Stimulated activated CD8-positive, alpha-beta memory T cell treated with anti-CD3 and anti-CD28 coated beads, Interleukin-2, amount 100 ng/mL, for 1 hour (primary cell): ENCODE measurements at places on chromosomes 3 and 15.

DNA sequence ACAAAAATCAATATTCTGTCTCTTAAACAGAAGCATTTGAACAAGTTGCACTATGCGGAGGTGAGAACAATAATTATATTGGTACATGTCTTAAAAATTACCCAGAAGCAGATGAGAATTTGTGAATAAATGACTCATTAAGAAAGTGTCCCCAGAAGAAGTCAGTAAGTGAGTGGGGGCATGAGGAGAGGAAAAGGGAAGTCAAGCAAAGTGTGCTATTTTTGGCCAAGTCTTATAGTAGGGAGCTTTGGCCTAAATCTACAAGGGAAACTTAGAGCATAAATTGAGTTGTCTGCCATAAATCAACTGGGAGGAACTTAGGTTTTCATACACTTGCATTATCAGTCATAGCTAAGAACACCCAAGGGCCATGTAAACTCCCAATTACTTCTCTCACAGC lies 86.9 kb upstream of the SATB1 start:
- no peak for DNase-seq

DNA sequence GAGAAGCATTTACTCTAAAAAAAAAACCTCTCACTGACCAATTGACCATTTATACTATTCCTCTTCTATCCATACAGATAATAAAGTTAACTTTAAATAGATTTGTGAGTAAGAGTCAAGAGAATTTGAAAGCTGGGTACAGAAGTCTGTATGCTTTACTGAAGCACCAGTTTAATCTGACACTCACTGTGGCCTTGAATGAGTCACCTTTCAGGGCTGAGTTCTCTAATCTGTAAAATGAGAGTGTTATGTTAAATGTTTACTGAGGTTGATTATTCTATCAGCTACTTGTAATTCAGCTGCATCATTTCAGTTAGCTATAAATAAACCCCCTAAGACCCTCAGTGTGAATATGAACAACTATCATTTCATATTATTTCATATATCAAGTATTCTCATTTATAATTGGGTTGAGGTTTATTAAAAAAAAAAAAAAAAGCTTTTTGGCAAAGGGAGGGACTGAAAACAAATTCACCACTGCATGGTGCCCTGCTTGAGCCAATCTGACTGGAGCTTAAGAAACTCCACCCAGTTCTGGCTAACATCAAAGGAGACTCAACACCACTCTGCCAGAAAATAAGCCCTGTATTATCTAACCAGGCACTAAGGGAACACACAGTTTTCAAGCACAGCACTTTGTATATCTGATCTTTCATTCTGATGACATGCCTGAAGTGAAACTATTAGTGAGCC lies 2.8 kb downstream of the MAP4 start:
- no peak for DNase-seq

- no peak for DNase-seq
Measured at GRCh38 chr3:146345900-146346299, 95.0 kb upstream of the PLSCR4 start.

DNA sequence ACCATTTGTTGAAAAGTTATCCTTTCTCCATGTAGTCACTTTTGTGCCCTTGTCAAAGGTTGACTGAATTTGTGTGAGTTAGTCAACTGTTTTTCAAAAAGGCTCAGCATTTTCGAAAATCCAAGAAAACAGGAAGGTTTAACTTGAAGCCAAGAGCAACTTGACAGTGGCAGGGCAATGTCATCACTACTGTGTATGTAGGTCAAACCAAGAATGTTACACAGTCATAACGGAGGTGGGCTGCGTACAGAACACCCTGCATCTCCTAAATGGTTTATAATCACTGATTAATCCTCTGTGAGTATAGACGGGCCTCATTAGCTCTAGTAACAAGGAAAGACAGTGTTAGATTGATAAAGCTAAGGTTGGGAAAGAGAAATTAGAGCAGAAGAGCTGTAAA lies 1064.9 kb downstream of the FHIT start:
- DNase-seq, result no peak

DNA sequence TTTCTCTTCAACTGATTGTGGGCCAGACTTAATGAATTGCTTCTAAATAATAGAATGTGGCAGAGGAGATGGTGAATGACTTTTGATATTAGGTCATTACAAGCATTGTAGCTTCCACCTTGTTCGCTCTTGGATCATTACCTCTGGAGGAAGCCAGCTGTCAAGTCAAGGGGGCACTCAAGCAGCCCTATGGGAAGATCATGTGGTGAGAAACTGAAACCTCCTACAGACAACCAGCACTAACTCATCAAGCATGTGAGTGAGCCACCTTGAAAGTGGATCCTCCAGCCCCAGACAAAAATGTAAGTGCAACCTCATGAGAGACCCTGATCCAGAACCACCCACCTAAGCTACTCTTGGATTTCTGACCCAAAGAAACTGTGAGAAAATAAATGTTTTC lies 109.8 kb upstream of the TBC1D5 start:
- DNase-seq, result no peak

GRCh38 chr15:36362509-36362915 lies 216.9 kb upstream of the CDIN1 start:
- no peak for DNase-seq

GRCh38 chr15:67006083-67007065 lies 59.0 kb upstream of the SMAD3 start:
- no peak for DNase-seq

- DNase-seq, result no peak
Measured at GRCh38 chr3:113551820-113552219, 19.5 kb downstream of the SIDT1 start.

DNA sequence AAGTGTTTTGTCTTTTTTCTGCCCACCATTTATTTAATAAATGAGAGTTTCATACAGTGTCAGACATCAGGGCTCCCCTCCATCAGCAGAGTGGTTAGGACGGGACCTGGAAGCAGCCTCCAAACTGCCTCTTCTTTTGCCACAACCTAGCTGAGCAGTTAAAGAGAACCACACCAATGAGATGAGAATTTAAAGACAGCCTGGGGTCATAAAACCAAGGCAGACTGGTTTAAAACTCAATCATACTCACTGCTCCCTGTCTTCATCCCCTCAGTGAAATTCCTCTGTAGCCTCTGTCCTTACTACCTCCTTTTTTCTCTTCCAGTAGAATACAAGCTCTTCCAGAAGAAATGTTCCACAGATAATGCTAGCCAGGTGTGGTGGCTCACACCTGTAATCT lies 78.7 kb downstream of the WWTR1 start:
- no peak for DNase-seq

DNA sequence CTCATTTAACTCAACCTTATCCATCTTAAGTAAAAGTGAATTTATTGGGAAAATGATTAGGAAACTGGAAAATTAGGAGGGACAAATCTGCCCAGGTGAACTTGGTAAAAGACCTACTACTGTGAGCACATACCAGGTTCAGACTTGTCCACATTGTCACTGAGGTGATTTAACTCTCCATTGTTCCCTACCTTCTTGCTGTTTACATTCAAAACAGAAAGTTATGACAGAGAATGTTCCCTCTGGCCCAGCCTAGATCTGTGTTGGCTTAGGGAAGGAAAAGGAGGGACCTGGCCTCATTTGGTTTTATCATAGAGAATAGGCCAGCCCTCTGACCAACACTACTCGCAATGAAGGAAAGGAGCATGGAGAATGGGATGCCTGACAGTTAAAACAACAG lies 117.6 kb downstream of the SATB1 start:
- no peak for DNase-seq

- DNase-seq, result no peak
Measured at GRCh38 chr15:58622877-58623276, 126.6 kb downstream of the ADAM10 start.

GRCh38 chr15:52651868-52652267 lies 27.3 kb downstream of the ATOSA start:
- DNase-seq, result no peak

- no peak for DNase-seq
Measured at GRCh38 chr3:94184781-94185180, 121.9 kb downstream of the NSUN3 start.

DNA sequence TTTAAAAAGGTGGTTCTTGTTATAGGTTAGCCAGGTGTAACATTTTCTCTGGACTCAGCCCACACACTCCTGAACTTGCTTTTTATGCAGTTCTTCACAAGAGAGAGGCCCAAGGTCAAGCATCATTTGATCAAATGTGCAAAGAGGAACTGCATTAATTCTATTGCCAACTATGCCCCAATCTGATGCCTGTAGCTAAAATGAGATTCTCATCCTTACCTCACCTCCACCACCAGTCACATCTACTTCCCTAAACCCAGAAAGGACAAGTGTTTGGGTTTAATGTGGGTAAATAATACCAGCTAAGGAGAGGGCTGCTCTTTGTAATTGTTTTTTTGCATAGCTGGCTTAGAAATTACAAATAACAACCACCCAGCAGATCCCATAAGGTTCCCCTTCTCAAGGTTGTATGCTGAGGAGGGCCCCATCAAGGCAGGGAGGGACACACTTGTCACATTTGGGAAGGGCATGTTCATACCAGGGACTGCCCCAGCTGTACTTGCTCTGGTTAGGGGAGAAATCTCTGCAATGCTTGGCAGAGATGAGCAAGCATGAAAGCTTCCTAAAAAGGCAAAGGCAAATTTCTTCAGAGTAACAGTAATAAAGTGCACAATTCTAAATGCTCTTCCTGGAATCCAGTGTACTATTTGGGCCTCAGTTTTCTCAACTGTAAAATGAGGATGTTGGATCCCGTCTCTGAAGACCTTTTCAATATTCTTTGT lies 76.2 kb downstream of the TGFBR2 start:
- DNase-seq, result no peak

GRCh38 chr15:49225572-49226281 lies 55.7 kb downstream of the GALK2 start:
- no peak for DNase-seq

GRCh38 chr3:120471643-120472042 lies 20.9 kb upstream of the FSTL1 start:
- no peak for DNase-seq

DNA sequence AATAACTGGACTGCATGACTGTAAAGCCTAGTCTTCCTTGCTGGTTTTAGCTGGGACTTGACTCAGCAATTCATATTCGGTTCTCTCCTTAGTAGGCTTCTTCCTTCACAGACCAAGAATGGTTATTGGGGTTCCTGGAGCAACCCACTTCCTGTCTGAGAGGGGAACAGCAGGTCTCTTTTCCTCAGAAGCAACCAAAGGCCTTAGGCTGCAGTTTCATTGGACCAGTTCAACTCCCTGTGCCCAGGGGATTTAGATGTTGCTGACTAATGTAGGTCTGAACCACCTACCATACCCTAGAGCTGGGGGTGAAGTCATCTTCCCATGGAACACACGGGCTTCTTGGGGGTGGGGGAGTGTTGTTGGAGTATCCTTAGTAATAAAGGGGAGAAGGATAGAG lies 84.0 kb upstream of the SKOR1 start:
- no peak for DNase-seq

DNA sequence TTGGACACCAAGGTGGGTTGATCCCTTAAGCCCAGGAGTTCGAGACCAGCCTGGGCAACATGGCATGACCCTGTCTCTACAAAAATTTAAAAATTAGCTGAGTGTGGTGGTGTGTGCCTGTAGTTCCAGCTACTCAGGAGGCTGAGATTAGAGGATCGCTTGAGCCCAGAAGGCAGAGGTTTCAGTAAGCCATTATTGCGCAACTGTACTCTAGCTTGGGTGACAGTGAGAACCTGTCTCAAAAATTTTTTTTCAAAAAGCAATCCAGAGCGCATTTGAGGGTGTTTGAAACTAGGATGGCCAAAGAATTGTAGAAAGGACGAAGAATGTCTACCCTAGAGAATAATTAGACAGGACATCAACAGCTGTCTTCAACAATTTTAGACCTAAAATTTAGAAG lies 103.4 kb downstream of the STAC start:
- no peak for DNase-seq

GRCh38 chr3:81965696-81966095 lies 204.3 kb upstream of the GBE1 start:
- DNase-seq, result no peak

DNA sequence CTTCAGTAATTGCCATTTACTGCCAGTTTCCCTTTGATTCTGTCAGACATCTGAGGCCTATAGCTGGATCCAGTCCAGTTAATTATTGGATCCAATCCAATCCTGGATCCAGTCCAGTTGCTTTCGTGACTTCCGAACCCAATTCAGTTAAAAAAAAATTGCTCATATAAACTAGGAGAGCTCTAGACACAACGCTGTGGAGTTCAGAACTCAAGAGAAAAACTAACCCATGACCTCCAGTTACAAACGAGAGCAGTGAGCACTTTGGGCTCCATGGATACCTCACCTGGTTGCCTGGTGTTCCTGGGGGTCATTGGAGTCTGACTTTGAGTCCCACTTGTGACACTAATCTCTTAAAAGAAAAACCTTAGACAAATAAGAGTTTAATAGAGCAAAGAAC lies 269.8 kb downstream of the THSD4 start:
- DNase-seq, result no peak

- DNase-seq, result no peak
Measured at GRCh38 chr3:150335631-150336030, 72.5 kb upstream of the TSC22D2 start.

DNA sequence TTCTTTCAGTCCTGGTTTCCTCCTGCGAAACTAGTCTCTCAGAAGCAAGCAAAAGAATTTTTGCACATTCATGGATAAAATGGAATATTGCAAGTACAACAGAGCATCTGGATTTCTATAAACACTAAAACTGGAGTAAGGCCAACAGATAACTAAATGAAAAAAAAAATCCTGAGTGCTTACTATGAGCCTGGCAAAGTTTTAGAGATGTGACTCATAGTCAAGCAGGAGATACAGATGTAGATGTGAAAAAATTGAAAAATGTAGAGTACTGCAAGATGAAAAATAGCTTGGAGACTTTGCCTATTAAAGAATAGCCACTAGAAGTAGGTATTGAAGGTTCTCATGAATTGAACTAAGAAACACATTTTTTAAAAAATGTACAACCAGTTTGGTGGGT lies 397.4 kb downstream of the OTOL1 start:
- DNase-seq, result no peak

DNA sequence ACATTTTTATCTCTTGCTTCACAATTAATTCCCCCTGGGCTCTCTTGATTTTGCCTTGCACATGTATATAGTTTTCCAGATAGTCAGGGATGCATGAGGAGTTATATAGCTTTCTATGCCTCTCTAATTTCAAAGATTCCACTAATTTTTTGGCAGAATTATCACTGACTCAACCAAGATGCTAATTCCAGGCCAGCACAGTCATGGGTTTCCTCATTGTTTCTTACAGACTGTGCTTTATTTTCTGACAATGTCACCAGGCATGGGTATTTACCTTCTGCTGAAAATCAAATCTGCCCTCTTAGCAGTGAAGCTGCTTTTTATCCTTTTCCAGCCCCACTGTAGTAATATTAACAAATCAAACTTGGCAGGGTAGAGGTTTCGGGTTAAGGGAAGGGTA lies 1520.6 kb upstream of the CADM2 start:
- DNase-seq, result no peak

DNA sequence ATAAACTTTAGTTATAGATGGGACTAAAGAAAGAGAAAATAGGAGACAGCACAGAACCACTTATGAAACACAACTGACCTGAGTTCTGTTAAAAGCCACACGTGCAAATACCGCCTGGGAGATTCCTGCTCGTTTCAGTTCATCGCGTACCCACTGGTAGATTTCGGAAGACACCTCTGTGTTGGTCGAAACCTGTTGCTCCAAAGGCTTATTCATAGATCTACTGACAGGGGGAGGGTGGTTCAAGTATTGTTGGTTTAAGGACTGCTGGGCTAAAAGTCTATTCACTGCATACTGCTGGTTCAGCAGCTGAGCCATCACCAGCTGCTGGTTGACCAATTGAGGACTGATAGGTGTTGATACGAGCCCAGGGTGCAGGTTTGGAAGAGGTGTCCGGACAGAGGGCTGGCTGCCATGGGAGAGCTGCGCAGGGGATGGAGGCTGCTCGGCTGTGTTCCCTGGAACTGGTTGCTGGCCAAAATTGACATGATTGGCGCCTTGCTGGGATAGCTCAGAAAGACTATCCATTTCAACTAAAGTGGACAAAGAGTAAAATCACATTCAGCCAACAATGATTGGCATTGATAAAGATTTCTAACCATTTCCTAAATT lies 30.6 kb downstream of the SATB1 start:
- DNase-seq, result no peak
